ENCODE measurements at places on chromosomes 6 and 20.

DNA sequence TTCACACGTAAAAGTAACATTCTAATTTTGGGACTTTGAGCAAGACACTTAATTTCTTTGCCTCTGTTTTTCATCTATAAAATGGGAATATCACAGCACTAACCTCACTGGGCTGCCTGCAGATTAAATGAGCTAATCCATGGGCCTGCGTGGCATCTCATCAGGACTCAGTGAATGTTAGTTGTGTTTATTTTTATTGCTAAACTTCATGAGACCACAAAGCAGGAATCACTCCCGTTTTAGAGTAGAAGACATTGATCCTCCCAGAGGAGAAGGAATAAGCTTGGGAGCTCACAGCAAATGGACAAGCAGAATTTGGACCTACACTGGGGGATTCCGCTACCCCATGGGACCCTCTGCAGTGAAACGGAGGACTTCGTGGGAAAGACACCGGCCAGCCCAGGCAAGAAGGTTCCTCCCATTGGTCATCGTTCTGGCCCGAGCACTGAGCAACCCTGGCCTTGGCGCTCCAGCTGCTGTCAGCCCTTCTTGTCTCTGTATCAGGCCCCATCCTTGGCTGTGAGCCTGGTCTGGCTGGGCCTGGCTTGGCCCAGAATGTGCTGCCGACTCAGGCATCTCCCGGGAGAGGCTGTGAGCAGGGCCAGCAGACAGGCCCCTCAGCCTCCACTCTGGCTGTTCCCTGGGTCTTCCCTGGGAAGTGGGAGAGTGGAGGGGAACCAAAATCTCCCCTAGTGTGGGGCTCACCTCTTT, 79.8 kb downstream of the NFATC2 start:
- DNase-seq: no peak

DNA sequence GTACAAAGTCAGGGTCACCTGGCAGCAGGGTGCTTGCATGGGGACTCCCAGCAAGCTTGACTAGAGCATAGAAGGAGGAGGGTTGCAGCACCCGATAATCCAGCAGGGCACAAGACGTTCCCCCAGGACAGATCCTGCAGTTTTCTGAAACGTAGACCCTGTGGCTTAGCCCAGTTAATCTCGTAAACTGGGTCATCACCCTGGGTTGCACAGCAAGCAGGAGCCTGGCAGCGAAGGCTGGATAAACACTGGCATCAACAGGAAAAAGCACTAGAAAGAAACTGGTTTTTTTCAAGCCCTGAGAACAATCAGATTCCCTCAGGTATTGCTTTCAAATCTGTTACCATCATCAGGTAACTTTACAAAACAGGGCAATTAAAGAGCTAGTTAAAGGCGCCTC, 92.6 kb downstream of the PDE7B start:
- DNase-seq: no peak

- DNase-seq: peak; percentile 44
Observed at GRCh38 chr6:85923013-85923430, 280.3 kb upstream of the SYNCRIP start.

DNA sequence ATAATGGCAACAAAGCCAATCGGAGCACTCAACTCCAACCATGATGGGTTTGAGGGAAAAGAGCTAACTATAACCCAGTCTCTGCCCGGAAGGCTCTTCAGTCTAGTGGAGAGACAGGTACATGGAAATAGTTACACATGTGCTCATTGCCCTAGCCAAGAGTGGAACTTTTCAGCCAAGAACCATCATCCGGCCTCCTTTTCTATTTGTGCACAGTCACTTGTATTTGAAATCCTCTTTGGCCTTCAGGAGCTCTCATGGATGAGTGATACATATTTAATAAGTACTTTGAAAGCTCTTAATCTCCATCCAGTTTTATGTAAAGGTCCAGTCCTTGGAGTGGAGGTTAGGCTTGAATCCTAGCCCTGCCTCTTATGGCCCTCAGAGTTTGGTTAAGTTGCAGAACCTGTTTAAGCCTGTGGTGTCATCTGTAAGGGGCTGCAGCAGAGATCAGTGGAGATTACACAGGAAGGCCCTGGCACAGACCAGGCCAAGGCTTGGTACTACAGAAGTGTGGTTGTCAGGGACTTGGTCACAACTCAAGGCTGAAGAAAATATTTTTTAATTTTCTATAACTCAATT, 72.3 kb upstream of the SMLR1 start:
- no peak for DNase-seq

DNA sequence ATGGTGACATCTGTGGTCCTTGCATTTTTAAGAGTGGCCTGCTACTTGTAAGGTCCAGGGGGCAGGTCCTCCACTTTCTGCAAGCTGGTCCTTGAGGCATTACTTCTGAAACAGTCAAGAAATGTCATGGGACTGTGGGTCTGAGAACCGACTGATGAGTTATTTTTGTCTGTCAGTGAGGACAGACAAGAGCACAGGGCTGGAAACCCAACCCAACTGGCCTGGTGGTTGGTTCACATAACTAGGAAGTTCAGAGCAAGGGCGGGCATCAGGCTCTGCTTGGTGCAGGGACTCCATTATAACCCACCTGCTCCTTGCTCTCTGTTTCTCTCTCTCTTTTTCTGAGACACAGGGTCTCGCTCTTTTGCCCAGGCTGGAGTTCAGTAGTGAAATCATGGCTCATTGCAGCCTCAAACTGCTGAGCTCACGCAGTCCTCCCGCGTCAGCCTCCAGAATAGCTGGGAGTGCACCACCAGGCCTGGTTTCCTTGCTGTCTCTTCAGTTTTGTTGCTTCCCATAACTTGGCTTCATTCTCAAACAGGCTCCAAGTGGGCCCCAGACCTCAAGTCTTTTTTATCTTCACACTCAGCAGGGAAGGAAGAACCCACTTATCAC, 9.2 kb downstream of the CST3 start:
- DNase-seq: no peak

GRCh38 chr6:103081876-103082630, 1688.5 kb downstream of the GRIK2 start:
- DNase-seq: no peak
